Activated effector memory CD4-positive, alpha-beta T cell treated with anti-CD3 and anti-CD28 coated beads, Interleukin-2, amount 50 U/mL, for 16 hours (primary cell): ENCODE measurements at places on chromosomes 13 and 19.

DNA sequence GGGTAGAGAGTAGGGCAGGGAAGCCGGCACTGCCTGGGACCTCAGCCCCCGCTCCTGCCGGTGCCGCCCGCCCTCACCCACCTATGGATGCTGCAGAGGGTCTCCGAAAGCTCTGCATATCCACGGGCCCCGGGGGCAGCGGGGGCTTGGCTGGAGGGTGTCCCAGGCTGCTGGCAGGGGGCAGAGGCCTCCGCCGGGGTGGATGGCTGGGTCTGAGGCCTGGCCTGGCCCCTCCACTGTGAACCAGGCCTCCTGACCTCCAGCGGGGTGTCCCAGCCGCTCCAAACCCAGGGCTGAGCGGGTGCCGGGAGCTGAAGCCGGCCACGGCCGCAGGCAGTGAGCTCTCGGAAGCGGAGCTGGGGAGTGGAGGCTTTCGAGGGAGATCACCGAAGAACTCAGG lies 4.1 kb downstream of the PRAM1 start:
- no peak for DNase-seq

GRCh38 chr13:63541336-63541735 lies 2125.7 kb upstream of the PCDH20 start:
- no peak for DNase-seq

DNA sequence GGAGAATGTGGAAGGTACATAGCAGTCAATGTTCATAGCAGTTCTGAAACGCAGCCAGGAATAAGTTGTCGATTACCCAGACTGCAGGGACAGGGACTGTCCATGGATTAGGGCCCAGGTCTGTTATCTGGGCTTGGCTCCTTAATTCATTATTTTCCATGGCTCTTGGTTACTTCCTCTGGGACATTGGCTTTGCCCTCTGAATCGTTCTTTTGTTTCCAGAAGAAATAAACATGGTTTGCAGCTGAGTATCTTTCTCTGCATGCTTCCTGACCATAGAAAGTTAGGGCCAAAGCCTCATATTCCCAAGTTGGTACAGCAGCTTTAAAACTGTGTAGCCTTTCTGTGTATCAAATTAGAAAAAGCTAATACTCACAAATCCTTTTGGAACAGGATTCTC lies 121.7 kb upstream of the MAB21L1 start:
- DNase-seq, result no peak

DNA sequence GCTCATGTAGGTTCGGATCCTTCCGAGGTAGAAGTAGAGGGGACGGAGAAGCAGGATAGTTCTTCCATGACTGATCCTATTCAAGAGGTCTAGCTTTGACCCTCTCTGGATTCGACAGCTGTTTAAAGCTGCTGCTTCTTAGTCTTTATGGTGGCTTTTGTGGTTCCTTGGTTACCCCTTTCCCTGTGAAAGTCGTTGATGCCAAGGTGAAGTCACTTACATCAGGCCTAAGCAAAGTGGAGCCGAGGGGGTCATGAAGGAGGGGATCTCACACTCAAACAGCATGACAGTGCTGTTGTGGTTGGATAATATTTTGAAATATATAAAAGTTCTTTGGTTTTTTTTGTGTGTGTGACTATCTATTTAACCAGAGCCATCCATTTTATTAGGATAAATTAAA lies 8.1 kb downstream of the CCDC70 start:
- DNase-seq, result no peak

GRCh38 chr13:91154558-91155353 lies 192.7 kb upstream of the MIR17HG start:
- no peak for DNase-seq

DNA sequence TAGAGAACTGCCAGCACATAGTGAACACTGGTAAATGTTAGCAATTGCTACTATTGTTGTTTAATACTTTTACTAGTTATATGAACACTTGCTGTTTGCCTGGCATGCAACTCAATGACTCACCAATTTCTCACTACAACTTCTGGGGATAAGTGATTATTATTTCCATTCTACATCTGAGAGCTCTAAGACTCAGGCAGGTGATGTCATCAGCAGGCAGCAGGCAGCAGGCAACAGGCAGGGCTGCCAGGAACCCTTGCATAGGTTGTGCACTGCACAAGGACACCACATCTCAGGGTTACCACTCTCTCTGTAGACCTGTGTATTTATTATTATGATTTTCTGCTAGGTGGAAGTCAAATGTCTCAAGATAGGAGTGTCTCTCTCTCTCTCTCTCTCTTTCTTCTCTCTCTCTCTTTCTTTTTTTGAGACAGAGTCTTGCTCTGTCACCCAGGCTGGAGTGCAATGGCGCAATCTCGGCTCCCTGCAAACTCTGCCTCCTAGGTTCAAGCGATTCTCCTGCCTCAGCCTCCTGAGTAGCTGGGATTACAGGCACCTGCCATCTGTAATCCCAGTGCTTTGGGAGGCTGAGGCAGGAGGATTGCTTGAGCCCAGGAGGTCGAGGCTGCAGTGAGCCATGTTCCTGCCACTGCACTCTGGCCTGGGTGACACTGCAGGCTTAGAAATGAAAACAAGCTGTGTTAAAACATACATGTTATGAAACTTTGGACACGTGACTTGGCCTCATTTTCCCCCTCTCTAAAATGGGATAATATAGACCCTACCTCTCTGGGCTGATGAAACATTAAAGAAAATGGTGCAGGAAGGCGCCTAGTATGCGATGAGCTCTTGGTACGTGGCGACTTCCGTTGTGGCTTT lies 22.7 kb downstream of the HPN start:
- no peak for DNase-seq

DNA sequence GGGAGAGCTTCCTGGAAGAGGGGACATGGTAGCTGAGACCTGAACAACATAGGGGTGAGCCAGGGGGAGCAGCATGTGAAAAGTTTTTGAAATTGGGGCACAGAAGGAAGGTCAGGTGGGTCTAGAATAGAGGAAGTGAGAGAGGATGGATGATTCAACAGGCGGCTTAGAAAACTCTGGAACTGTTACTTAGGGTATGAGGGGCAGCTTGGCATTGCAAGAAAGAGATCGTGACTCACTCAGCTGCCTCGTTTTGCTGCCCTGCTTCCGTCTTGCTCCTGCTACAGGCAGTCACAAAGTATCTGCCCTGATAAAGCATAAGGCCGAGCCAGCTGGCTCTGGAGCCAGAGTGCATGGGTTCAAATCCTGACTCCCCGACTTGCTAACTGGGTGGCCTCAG lies 1.3 kb upstream of the CEACAM20 start:
- DNase-seq, result no peak
